ENCODE measurements at places on chromosomes 5 and 9.

- no peak for DNase-seq
These were observed 120.7 kb upstream of the ERCC6L2 start for GRCh38 chr9:95754533-95755420.

GRCh38 chr5:72849546-72849945 lies 33.1 kb downstream of the TNPO1 start:
- DNase-seq = no peak

GRCh38 chr5:58108511-58108910 lies 351.4 kb downstream of the PLK2 start:
- no peak for DNase-seq

GRCh38 chr9:96222132-96222531 lies 79.8 kb downstream of the HSD17B3 start:
- DNase-seq = no peak

DNA sequence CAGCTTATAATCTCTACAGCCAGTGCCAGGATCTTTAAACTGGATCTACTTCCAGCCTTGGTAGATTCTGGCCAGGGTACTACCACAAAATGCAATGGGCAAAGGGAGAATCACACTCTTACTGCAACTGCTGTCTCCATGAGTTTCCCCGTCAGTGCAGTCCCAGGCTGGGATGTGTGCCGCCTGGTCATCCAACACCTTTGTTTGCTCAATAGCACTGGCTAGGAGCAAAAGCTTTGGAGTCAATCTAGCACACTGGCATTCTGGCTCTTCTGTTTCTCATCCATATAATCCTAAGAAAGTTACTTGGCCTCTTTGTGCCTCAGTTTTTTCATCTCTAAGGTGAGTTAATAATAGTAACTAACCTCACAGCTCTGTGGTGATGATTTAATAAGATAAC lies 96.9 kb downstream of the FBN2 start:
- no peak for DNase-seq

- no peak for DNase-seq
These were observed at the start of gene OGN for GRCh38 chr9:92404042-92404836. Gene OGN, minus strand, starts transcription at chr9:92404578. Its CDS starts 1,171 bp downstream, at chr9:92403407.
